ENCODE measurements at places on chromosomes 3 and 15.

DNA sequence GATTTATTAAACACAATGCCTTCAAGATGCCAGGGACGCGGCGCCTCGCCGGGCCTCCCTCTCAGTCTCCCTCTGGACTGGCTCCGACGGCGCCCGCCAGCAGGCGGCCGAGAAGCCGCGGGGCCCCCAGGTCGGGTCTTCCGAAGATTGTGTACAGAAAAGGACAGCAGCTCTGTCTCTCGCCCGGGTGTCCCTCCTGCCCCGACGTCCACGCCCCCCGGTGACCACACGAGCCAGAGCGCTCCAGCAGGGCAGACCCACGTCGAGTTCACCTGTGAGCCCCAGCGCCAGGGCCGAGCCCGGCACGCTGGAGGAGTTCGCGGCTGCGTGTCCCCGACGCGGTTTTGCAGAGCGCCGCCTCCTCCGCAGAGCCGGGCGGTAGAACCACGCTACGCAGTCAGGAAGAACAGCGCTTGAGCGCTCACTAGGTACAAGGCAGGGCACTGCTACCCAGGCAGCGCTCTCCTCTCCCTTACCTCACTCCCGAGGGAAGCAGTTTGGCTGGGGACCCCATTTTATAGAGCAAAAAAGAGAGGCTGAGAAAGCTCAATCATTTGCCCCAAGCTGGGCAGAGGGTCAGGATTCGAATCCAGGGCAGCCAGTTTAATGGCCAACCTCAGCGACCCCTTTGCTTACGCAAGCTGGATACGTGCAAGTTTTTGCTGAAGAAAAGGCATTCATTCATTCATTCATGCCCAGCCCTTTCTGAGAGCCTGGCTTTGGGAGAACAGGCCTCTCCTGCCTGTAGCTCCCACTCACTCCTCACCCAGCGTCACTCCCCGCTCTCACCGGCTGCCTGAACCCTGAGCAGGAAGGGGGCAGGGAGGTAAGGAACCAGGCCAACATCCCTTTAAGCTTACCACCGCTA lies 3.0 kb upstream of the TLE3 start:
- DNase-seq = peak; percentile 86

DNA sequence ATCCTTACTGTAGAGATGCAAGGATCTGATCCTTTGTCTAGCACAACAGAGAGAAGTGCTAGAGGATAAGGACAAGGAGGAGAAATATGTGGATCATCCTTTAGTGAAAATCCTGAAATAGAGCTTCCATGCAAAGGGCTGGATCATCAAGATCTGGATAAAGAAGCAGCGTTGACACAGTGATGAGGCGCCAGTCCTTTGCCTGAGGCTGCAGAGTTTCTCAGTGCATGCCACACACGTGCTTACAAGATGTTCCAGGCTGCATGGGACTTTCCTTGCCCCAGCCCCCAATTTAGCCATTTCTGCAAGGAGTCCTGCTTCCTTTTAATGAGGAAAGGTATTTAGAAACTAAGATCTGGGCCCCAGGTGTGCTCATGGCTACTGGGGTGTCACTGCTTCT lies 7.2 kb upstream of the ABTB1 start:
- no peak for DNase-seq

DNA sequence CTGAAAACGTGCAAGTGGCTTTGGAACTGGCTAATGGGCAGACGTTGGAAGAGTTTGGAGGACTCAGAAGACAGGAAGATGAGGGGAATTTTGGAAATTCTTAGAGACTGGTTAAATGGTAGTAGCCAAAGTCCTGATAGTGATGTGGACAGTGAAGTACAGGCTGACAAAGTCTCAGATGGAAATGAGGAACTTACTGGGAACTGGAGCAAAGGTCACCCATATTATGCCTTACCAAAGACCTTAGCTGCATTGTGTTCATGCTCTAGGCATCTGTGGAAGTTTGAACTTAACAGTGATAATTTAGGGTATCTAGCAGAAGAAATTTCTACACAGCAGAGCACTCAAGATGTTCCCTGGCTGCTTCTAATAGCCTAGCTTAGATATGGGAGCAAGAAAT lies 28.6 kb upstream of the SERPINI2 start:
- DNase-seq = no peak

- DNase-seq = no peak
Measured at GRCh38 chr3:179526989-179527391, 35.7 kb upstream of the ACTL6A start.

DNA sequence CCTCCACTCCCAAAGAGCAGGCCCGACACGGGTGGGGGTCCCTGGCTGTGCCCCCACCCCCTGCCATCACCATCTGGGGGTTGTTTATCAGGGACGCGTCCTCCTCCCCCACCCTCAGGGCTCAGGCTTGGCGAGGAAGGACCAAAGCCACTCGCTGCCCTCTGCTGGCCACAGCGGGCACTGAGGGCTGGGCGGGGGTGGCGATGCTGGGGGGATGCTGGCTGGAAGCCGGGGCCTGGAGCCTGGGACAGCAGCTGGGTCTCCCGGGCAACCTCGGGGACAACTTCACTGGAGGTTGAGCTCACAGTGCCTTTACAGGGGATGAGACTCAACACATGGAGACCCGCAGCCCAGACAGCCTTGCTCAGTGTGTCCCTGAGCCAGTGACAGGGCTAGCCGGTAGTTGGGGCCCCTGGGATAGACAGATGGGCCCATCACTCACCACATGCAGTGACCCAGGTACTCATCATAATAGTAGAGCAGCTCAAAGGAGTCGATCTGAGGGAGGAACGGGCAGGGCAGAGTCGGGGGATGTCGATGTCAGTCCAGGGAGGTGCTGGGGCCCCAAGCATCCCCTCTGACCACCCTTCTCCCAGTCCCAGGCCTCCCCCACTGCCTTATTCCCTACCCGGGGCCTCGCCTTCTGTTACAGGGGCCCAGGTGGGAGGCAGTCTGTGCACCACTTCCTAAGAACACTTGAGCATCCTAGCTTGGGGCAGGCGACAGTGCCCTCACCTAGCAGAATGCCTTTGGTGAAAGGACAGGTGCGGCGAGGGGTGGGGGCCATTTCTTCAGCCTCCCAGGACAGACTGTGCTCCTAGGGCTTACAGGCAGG lies 5.9 kb upstream of the CALML4 start:
- peak; percentile 58 for DNase-seq

- DNase-seq = no peak
Measured at GRCh38 chr3:66997560-66998112, 471 bp upstream of the KBTBD8 start.

DNA sequence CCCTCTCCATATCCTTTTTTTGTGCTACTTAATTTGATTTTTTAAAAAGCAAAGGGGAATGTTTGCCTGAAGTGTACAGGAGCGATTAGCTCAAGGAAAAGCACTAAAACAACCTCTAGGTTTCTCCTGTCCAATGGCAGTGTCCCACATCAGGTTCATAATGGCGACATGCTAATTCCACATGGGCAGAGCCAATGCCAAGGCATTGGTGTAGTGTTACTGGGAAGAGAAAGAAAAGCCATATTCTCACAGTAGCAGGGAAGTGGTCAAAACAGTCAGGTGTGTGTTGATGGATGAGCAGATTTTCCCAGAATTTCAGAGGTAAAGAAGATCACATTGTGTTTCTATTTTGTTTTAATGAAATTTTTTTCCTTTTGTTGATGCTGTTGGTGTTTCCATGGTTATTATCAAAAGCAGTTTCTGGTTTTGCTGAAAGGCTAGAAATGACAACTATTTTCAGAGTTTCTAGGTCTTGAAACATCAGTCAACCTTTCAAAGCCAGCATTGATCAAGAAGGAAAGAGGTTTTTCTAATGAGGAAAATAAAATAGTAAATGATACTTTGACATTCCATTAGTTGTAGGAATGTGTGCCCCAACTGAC lies 65.2 kb downstream of the FNDC3B start:
- DNase-seq = no peak

GRCh38 chr3:65582012-65582717 lies 456.6 kb downstream of the MAGI1 start:
- DNase-seq = no peak

DNA sequence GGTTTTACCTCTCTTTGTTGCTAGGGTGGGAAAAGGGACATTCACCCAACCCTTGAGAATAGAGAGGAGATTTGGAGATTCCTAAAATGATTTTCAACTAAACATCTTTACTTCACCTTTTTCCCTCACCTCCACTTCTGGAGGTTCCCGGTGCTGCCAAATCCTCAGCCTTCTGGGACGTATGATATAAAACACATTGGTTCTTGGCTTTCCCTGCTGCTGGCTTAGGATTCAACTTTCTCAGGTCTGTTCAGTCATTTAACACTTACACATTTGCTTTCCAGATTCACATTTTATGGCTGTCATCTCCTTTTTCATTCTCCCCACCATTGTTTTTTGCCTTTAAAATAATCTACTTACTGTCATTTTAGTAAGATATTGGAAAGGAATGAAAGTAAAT lies 106.6 kb downstream of the PIK3R4 start:
- no peak for DNase-seq

DNA sequence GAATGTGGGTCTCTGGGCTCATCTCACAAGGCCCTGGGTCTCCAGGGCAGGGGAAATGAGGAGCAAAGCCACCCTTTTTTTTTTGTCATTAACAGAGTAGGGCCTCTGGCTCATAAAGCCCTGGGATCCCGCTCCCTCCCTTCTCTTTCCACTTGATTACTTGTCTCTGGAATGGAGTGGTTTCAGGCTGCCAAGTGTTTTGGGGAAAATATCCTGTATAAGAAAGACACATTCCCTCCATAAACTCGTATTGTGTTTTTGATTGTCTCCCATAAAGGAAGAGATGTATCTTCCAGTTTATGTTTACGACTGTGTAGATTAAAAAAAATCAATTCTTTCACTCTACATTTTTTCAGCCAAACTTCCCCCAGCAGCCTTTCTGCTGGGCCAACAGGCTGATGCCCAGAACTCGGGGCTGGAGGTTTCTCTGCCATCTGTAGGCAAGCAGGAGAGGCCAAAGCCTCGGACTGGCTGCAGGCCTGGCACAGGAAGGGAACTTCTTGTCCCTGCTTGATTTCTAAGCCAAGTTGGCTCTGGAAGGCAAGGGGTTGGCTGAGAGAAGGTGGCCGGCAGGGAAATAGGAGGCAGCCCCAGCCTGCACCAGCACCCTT lies 49.4 kb upstream of the INSYN1 start:
- DNase-seq = no peak

DNA sequence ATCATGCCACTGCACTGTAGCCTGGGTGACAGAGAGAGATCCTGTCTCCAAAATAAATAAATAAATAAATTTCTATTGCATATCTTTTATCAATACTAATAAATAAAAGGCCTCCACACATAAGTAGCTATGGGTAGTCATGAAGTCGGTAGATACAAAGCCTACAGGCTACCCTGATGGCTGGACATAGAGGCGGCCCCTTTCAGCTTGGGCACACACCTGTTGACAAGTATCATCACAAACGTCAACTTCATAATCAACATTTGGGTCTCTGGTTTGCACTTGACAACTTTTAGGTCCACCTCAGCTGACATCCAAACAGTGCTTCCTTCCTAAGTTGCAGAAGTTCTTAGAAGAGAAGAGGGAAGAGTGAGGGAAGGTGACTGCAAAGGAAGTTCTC lies 53.4 kb downstream of the ITGA11 start:
- DNase-seq = no peak

- DNase-seq = no peak
Measured at GRCh38 chr3:53074366-53074696, 28.5 kb upstream of the SFMBT1 start.

Measured in B cell (primary cell).